ENCODE measurements at places on chromosomes 5 and 9.
A peak's percentile ranks its signal among the peaks of the same experiment; 100 is the strongest.

DNA sequence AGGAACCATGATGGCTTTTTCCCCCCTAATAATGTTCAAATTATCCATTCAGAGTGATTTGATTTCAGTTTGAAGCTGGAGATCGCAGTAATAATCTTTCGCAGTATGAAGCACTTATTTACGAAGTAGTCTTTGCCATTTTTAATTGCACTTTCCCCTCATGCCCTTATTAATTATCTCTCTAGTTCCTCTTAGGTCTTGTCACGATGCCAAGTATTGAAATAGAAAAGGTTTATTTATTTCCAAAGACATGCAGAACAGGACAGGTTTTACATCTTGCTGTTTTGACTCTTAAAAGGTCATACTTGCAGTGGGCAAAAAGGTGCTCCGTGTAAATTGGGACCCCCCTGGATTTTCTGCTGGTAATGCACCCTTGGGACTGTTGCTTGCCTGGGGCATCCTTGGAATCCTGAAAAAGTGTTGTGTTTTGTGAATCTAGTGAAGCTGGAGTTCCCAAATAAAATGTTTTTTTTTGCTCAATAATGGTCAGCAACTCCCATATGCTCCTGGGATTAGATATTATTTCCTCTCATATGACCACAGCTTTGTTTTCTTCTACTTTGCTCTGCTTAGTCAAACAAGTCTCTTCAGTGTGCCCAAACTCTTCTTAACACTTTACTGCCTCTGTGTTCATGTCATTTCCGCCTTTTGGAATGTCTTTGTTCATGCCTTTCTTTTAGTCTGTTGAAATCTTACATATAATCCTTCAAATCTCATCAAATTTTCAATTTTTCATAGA lies 278.3 kb downstream of the TMEM38B start:
- DNase-seq = no peak

GRCh38 chr9:33159777-33160127 lies 7.4 kb downstream of the B4GALT1 start:
- no peak for DNase-seq

- DNase-seq = no peak
These were observed 104.8 kb upstream of the PRDM9 start for GRCh38 chr5:23402585-23402984.

- DNase-seq = no peak
These were observed 259.0 kb downstream of the IRX2 start for GRCh38 chr5:2492476-2492875.

DNA sequence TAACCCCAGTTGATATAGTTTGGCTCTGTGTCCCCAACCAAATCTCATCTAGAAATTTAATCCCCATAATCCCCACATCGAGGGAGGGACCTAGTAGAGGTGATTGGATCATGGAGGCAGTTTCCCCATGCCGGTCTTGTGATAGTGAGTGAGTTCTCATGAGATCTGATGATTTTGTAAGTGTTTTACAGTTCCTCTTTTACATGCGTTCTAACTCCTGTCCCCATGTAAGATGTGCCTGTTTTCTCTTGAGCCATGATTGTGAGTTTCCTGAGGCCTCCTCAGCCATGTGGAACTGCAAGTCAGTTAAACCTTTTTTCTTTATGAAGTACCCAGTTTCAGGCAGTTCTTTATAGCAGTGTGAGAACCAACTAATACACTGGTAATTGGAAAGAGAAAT lies 73.6 kb downstream of the CDH12 start:
- DNase-seq = peak; percentile 30

GRCh38 chr5:65126542-65127069 lies 355.1 kb downstream of the ADAMTS6 start:
- DNase-seq = no peak

DNA sequence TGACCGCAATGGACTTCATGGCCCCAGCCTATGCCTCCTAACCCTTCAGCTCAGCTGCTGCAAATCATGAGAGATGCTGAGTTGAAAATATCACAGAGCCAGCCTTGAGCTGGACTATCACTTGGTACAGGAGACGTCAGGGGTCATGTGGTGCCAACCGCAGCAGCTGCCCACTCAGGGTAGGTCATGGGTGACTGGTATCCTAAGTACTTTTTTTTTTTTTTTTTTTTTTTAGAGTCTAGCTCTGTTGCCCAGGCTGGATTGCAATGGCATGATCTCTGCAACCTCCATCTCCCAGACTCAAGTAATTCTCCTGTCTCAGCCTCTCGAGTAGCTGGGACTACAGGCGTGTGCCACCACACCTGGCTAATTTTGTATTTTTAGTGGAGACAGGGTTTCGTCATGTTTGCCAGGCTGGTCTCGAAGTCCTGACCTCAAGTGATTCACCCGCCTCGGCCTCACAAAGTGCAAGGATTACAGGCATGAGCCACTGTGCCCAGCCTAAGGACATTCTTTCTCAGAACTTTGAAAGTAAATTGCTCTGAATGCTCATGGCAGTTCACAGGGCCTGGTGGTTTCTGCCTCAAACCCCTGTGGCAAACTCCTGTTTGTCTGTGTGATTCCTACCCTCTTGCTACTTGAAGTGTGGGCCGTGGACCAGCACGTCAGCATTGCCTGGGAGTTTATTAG lies 21.3 kb downstream of the WWC1 start:
- no peak for DNase-seq

GRCh38 chr5:3886524-3887451 lies 291.2 kb downstream of the IRX1 start:
- no peak for DNase-seq

DNA sequence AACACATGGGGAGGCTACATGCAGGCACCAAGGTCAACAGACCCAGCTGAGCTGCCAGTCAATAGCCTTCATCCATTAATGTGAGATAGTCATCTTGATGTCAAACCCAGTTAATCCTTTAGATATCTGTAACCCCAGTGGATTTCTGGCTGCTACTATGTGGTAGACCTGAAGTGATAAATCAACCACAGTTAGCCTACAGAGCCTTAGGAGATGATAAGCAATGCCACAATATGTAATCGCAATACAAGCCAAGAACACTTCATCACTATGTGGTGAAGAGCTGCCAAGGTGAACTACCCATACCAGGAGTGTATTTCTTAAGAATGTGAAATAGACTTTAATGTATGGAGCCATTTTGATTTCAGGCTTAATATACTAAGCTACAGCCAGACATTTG lies 1175.5 kb downstream of the DTWD2 start:
- DNase-seq = no peak

DNA sequence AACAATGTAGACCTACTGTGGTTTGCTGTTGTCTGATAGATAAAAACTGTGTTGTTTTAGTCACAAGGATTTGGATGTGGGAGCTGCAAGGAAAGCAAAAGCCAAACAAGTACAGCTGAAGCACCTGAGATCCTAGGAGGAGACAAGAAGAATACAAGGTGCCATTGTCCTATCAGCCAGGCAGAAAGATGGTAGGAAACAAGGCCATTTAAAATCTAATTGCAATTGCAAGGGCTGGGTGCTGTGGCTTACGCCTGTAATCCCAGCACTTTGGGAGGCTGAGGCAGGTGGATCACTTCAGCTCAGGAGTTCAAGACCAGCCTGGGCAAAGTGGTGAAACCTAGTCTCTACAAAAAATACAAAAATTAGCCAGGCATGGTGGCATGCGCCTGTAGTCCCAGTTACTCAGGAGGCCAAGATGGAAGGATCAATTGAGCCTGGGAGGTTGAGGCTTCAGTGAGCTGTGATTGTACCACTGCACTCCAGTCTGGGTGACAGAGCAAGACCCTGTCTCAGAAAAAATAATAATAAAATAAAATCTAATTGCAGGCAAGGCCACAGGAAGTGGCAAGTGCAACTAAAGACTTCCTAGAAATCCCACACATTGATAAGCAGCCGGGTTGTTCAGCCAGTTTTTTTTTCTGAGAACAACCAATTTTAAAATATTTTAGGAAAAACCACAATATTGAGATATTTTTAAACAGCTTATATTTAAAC lies 22.6 kb downstream of the DOCK8 start:
- DNase-seq = no peak

GRCh38 chr5:94632024-94632423 lies 13.6 kb downstream of the SLF1 start:
- DNase-seq = no peak

GRCh38 chr5:154058055-154059038 lies 19.6 kb downstream of the MFAP3 start:
- peak; percentile 69 for DNase-seq

GRCh38 chr9:72440992-72441847 lies 76.2 kb upstream of the ZFAND5 start:
- DNase-seq = no peak

GRCh38 chr9:69036309-69036708 lies 757 bp downstream of the FXN start:
- DNase-seq = peak; percentile 22

DNA sequence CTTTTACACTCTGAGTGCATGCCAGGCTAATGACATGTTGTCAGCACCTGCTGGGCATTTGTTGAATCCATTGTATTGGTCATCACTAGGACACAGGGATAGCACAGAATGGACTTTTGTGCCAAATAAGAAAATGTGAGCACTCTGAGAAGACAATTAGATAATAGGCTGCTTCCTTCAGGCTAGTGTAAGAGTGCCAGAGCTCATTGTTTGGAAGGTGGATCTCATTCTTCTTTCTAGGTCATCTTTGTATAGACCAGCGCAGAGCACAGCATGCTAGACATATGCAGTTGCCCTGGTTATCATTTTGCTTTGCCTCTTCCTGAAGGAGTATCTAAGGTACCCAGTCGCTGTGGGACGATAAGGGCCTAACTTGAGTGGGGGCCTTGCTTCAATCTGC lies 493.4 kb upstream of the COX7C start:
- no peak for DNase-seq

- DNase-seq = no peak
These were observed 148.2 kb upstream of the SLC12A2 start for GRCh38 chr5:127935398-127935797.

- DNase-seq = no peak
These were observed 40.1 kb downstream of the SLC1A1 start for GRCh38 chr9:4530375-4530774.

DNA sequence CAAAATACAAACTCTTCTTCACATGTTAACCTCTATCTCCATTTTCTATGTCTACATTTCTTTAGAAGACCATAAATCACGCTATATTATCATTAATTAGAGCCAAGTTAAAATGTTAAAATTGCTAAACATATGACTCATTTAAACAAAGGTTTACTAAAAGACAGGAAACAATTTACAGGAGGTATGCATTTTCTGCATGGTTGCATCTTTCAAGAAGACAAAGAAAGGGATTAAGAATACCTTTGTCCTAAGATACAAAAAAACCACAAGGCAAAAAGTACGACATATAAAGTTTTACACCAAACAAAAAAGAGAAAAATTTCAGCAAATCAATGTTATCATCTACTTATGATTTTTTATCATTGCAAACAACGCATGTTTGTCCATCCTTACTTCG lies 324.4 kb downstream of the PDE4D start:
- no peak for DNase-seq

GRCh38 chr5:74673011-74673790 lies 11.8 kb upstream of the HEXB start:
- DNase-seq = peak; percentile 43

DNA sequence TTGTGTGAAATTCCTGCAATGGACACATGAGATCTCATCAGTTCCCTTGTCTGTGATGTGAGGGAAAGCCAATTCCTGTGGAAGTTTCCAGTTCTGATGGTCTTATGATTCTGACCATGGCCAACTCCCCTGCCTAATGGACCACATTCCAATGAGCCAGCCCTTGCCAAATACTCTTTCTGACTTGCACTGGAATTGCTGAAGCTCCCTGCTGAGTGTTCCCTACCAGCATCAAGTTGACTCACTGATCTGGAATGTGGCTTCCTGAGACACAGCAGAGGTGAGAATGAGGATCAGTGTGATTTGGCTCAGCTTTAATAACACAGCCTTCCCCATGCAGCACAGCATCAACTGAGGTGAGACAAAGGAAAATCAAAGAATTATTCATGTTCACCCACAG lies 427.8 kb downstream of the KDM4C start:
- no peak for DNase-seq

- DNase-seq = no peak
These were observed 52.3 kb downstream of the VAV2 start for GRCh38 chr9:133939845-133940244.

GRCh38 chr9:131728546-131728910 lies 11.3 kb downstream of the RAPGEF1 start:
- no peak for DNase-seq

DNA sequence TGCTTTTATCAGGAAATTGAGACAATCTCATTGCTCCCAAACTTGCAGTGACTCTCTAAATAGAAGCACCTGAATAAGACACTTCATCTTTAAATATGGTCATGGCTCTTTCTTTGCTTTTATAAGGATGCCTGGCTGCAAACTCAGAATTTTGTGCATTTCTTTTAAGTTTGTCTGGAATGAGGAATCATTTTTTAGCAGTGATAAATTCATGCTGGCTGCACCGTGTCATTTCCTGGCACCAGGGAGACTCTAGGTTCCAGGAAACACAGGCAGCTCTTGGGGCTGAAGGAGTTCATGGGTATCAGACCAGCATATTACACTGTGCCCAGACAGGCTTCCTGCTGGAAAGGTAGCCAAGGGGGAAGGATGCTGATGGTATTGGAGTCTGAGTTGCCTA lies 109.9 kb downstream of the NUDT12 start:
- no peak for DNase-seq

- DNase-seq = no peak
These were observed 54.5 kb downstream of the GABBR2 start for GRCh38 chr9:98654247-98654646.

GRCh38 chr5:61313960-61314681 lies 17.9 kb upstream of the ZSWIM6 start:
- no peak for DNase-seq

- no peak for DNase-seq
These were observed 140.0 kb downstream of the MUSK start for GRCh38 chr9:110808599-110808980.

GRCh38 chr5:123429993-123430392 lies 6.8 kb upstream of the CEP120 start:
- no peak for DNase-seq

DNA sequence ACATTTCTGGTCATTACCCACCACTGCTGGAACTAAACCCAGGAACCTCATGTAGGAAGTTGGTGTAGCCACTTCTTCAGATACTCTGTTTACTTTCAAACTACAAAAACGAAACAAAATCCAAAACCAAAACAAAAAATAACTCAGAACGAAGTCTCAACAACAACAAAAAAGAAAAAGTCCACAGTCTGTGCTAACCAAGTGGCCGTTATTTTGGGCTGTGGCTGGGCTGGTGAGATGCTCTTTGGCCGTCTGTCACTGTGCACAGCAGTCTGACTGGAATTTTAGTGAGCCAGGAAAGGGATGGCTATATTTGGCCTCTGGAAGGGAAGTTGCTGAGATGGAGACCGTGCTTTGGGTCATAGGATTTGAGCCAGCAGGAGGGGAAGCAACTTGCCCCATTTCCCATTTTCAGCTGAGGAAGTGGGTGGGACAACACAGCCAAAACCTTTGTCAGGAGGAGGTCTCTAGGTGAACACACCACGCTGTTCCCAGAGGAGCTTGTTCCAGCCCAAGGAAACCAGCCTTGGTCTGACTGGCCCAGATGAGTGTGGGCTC lies 334.1 kb downstream of the ZSWIM6 start:
- DNase-seq = no peak

DNA sequence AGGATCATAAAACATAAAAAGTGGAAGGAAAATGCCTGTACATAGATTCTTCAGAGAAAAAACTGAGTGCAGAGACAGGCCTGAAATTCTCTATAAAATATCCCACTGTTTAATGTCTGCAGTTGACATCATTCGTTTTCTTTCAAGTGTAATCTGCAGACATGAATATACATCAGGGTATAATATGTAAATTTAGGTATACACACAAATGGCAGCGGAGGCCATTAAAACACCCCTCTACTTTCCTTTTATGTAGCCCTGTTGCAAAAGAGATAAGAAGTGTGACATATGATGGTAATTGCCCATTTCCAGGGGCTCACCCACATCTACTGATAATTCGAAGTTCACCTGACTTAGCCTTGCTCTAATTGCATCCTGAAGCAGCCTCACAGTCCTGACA lies 164.3 kb downstream of the SLC24A2 start:
- DNase-seq = no peak

Data from NCI-H82 (cell line).